ENCODE measurements at places on chromosomes 16 and 17.
A peak's percentile ranks its signal among the peaks of the same experiment; 100 is the strongest.

DNA sequence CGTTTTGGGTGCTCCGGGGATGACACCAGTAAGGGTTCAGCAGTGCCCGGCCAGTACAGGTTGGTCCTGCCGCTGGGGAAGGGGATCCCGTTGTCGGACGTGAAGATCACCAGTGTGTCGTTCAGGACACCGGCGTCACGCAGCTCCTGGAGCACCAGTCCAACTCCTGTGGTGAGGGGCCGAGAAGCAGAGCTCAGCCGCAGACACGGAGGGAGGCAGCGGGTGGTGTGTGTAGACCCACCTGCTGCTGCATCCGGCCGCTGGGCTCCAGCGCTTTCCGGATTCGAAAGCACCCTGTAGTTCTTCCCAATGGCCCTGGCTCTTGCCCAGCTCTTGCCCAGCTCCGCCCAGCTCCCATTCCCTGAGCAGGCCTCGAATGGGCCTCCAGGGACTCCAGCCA is 8.0 kb downstream of the SGSH start:
- DNase-seq: no peak

- DNase-seq: no peak
These were observed 182.4 kb downstream of the RAB11FIP4 start for GRCh38 chr17:31573861-31574260.

- DNase-seq: no peak
These were observed 9.0 kb upstream of the ITGAE start for GRCh38 chr17:3810019-3810418.

DNA sequence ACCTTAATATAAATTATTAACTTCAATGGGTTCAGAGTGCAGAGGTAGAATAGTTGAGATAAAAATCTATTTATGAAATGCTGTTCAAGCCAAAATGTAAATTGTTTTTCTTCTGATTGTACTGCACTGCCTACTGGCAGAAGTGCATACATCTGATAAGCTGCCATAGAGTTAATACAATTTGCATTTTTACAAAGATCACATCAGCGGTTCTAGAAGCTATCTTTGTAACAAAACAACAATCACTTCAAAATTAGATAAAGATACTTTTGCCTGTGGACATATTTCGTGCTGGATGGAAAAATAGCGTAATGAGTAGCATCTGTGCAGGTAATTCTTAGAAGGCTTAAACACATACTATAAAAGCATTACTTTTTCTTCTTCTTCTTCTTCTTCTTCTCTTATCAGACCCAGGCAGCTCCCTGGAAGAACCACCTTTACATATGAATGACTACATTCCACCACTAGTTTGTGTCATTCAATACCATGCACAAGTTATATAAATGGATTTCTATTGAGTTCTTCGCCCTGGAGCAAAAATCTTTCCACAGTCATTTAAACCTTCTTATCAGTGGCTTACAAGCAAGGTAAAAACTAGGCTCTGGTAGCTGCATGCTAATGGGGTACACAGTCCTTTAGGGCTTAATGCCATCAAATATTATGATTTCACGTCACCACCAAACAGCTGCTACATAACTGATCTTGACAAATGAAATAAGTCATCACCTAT is 47.0 kb downstream of the SYNRG start:
- no peak for DNase-seq

GRCh38 chr17:82693168-82693867 is 5.2 kb downstream of the RAB40B start:
- DNase-seq: no peak

GRCh38 chr17:80005360-80006338 is 30.0 kb downstream of the TBC1D16 start:
- peak; percentile 12 for DNase-seq

- DNase-seq: no peak
These were observed 16.3 kb downstream of the CTRB1 start for GRCh38 chr16:75234856-75235696.

- no peak for DNase-seq
These were observed 18.3 kb upstream of the ABCA3 start for GRCh38 chr16:2358811-2359210.

DNA sequence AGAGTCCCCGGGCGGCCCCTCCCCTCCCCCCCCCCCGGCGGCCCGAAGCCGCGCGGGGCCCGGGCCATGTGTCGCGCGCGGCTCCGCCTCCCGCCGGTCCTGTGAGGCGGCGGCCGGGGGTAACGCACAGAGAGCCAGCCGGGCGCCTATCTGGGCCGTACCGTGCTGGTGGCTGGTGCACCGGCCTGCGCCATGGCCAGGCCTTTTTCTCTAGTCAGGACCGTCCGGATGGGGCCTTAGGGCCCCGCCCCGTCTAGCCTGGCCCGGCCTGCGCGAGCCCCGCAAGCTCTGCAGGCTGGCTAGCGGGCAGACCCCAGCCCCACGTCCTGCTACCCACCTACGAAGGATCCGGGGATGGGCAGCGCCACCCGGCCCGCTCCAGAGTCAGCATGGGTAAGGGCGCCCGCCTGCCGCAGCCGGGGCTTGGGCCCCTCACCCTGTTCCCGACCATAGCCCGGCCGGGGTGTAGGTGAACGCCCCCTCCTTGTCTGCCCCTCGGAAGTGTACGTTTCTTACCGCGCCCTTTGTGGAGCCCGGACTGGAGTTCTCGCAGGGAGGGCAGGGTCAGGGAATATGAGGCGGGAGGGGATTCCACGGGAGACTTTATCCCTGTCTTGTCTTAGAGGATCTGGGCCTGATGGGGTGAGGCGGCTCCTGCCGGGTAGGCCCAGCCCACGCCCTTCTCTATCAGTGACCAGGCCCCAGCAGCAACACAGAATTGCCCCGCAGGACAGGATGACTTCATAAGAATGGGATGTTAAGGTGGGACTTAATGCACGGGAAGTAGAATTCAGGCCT is at the start of gene CENPT:
CENPT (minus strand) TSS at position 630 of the 798 bp plus-strand sequence. CDS start 13,834 bp downstream, outside the sequence.
- no peak for DNase-seq

DNA sequence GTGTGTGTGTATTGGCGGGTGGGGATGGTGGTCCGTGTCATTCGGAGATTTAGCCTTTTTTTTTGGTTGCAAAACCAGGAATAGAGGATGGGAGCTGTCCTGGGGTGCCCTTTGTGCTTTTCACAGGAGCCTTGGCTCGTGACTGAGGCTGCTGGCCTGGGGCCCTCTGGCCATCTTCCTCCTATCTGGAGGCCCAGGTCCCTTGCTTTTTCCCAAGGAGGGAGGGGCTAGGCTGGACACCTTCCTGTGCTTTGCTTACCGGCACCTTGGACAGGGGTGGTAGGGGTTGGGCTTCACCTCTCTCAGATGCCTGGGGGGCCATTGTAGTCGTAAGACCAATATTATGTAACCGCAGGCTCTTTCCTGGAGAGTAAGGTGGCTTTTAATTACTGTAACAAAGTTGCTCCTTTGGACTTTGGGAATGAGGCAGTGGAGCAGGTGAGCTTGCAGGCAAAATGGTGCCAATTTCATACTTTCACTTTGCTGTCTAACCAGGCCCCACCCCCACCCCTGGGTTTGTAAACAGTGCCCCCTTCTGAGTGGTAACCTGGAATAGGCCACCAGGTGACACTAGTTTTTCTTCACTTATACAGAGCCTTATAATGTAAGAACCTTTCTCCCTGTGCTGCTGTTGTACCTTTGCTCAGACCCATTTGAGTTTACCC is 1.2 kb downstream of the DYNLL2 start:
- no peak for DNase-seq

DNA sequence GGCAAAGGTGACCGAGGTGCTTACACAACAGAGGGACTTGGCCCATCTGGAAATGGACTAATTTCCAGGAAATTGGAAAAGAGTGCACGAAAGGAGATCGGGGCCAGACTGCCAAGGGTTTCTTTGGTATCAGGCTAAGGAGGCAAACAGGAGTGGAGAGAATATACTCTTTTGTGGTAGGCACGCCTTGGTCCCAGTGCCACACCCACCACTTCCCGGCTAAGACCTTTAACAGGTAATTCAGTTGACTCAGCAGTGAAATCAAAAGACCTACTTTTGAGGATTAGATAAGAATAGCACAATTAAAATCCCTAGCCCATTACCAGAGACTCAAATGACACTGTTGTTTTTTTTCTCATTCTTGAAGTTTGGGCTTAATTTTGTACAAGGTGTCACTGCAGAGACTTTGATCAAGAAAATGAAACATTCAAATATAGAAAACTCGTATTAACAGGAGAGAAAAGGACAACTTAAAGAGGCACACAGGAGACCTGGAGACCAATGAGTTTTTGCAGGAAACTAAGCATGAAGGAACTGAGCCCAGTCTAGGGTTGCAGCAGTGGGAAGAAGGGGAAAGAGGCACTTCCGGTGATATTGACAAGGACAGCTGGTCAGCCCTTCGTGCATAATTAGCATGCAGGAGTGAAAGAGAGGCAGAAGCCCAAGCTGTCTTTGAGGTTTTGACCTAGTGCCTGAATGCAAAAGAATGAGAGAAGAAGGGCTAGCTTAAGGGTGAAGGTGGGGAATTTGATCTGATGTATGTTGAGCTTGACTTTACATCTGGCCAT is 265.5 kb upstream of the CCL2 start:
- no peak for DNase-seq

DNA sequence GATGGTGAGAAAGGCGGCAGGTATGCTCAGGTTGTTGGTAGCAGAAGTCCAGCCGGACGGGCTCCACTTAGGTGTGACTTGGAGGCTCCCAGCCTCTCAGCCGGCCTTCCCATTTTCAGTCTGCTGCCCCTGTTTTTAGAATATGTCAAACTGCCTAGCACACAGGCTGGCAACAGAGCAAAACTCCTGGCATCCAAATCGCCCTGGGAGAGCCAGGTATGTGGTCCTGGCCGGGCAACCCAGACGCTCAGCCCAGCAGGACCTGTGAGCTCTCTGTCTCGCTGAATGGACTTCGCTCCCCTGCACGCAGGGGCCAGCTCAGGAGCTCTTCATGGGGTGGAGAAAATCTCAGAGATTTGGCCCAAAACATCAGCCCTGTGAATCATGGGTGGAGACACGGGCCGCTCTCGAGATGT is 147.9 kb upstream of the CHMP6 start:
- DNase-seq: no peak

DNA sequence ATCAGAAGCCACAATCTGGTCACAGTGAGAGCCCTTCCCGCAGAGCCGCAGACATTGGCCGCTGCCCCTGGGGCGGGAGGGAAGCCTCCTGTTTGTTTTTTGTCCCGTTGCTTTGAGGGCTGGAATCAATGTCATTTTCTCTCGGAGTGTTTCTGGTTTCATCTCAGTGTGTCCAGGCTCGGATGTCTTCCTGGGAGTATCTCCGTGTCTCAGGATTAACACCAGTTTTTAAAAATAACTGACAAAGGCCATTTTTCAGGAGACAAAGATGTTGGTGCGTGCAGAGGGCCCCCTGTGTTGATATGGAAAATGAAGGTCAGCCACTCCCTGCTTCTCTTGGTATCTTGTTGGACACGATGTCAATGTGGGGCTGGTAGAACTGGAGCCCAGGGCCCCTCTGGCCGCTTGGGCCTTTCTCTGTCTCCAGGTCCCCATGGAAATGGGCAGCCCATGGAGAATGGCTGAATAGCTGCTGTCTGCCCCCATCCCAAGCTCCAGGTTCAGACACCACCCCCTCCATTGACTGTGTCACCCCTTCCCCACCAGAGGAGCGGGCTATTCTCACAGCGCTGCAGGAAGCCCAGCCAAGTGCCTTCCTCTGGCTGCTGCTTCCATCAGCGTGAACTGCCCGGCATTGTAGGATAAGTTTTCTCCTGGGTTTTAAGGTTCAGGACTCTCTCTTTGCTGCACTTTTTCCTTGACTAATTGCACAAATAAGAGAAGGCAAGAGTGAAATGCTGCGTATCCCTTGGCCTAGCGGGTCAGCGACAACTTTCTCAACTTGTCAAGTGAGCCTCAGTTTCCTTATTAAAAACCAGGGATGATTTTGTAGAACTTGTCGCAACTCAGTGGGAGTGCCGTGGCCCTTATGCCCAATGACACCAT is 72.2 kb upstream of the METTL9 start:
- DNase-seq: no peak

DNA sequence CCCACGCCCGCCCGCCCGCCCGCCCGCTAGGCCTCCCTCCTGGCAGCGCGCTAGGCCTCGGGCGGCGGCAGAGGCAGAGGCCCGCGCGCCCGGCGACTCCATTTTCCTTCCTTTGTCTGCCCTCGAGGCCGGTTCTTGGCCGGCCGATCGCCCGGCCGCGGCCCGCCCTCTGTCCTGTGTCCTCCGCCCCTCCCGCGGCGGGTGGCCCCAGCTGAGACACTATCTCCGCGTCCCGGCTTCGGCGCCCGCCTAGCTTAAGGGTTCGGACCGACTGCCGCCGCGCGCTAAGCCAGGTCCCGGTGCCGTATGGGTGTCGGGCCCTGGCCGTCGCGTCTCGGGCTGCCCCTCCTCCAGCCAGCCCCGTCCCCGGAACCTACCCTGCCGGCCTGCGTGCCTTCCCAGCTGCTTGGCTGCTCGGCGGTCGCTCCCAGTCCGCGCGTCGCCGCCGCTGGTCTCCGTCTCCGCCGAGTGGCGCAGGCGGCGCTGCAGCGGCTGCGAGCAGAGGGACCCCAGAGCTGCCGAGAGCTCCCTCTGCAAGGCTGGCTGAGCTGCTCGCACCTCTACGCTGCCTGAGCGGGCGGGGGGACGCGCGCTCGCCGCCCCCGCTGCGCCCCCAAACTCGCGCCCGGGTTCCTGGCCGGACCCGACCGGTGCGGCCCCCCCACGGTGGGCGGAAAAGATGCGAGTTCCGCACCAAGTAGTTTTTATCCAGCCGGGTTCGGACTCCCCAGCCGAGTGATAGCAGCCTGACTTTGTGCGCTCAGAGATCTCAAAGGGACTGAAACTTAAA is 787 bp downstream of the CTCF start:
- DNase-seq: peak; percentile 65

DNA sequence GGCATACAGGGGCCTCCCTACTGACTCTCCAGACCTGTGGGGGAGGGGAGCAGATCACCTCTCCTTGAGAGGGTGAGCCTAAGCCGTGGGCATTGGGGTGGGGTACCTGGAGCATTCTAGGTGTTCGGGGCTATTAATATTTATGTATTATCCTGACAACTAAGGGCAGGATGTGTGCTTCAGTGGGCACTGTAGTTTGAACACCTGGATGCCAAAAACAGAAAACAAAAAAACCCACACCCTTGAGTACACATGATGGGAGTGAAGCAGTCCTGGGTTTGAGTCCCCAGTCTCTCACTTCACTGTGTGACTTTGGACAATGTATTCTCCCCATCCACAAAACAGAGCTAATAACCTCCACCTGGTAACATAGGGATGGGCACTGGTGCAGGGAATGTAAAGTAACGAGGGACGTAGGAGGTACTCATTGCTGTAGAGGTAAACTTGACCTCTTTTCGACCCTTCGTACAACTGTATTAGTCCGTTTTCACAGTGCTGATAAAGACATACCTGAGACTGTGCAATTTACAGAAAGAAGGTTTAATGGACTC is 257.8 kb downstream of the CPPED1 start:
- no peak for DNase-seq

DNA sequence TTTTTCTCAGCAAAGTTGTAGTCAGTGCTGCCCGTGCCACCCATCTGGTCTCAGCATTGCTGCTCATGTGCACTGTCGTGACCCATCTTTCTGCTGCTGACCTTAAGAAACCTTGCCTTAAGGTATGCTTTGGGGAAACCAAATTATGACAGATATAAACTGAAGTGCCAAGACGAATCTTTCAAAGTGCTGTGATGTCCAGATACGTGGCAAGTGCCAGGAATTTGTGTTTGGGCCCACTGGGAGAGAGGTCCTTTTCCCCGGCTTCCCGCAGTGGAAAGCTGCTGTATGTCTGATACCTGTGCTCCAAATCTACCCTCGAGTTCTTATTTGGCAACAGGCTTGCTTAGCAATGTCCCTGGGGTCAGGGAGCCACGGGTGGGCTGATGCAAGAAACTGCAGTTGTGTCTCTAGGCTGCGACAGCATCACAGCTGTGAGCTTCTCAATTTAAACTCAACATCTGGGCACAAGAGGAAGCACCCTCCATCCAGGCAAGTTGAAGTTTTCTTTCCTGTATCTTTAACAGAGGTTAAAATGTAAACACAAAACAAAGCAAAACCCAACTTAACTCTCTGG is 30.3 kb upstream of the TOX3 start:
- no peak for DNase-seq

GRCh38 chr17:49388290-49388640 is 26.2 kb upstream of the ZNF652 start:
- DNase-seq: no peak
